ENCODE measurements at places on chromosomes 13 and 19.

DNA sequence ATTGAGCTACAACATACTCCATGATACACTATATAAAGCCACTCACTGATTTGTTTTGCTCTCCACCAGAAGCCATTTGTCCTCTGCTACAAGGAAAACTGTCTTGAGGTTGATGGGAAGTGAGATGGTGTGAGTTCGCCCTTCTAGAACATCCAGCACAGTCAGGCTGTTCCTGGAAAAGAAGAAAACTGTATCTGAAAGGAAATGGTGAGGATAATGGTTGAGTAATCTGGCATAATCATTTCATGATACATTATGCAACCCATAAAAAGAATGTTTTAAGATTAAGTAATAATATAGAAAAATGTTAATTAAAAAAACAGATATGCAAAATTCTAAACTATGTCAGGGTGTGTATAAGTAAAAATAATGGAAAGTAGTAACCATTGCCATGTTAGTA lies 233.9 kb downstream of the RGCC start:
- DNase-seq, result no peak

DNA sequence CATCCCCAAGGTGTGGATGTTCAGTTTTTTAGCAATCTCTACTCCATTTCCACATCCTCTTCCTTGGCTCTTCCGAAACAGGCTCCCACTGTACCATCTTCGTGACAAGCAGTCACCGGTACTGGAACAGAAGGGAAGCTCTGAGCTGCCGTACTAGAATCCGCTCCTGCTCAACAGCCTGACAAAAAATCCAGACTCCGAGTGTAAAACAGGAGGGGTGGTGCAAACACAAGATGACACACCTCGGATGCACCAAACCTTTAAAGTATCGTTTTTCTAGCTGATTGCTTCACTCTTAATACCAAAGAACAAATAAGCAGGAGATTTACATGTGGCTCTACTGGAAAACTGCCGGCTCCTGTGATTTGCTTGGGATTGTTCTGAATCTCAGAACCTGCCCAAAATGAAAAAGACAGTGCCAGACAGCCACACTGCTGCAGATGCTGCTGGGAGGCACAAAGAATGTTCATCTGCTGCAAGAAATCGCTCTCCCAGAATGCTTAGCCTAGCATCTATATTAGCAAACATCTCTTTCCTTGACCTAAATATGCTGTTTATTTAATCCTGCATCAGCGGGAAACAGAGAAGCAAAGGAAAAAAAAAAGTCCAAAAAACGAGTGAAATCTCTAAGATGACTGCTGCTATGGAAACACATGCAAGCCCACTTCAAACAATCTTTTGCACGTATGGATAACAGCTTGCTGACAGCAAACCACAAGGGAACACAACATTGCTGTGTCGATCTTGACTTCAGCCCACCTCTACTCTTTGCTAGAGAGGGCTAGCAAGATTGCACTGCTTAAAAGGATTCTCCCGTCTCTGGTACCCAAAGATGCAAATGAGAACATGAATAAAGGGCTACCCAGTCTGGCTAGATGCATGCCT lies 38.0 kb upstream of the DOCK9 start:
- DNase-seq, result no peak

- DNase-seq, result no peak
These were observed 61.4 kb downstream of the DPF1 start for GRCh38 chr19:38162632-38163031.

GRCh38 chr13:79392882-79393563 lies 13.0 kb downstream of the RBM26 start:
- no peak for DNase-seq

DNA sequence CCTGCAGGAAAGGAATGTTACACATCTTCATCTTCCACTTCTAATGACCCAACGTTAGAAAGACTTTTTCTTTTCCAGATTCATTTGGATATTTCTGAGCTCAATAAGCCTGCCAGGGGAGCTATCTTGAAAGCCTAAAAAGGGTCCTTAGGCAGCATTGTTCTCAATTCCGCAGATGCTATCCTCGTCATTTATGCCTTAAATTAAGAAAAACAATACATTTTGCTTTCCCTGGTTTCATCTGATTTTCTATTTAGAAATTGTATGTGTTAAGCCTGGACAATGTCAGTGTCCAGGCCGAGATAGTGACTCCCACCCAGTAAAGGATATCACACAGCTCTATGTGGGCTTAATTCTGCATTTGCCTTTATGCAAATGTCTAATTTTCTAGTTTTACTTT lies 721.3 kb downstream of the DIAPH3 start:
- DNase-seq, result no peak

- no peak for DNase-seq
These were observed 6.3 kb downstream of the SERP2 start for GRCh38 chr13:44379885-44380284.

DNA sequence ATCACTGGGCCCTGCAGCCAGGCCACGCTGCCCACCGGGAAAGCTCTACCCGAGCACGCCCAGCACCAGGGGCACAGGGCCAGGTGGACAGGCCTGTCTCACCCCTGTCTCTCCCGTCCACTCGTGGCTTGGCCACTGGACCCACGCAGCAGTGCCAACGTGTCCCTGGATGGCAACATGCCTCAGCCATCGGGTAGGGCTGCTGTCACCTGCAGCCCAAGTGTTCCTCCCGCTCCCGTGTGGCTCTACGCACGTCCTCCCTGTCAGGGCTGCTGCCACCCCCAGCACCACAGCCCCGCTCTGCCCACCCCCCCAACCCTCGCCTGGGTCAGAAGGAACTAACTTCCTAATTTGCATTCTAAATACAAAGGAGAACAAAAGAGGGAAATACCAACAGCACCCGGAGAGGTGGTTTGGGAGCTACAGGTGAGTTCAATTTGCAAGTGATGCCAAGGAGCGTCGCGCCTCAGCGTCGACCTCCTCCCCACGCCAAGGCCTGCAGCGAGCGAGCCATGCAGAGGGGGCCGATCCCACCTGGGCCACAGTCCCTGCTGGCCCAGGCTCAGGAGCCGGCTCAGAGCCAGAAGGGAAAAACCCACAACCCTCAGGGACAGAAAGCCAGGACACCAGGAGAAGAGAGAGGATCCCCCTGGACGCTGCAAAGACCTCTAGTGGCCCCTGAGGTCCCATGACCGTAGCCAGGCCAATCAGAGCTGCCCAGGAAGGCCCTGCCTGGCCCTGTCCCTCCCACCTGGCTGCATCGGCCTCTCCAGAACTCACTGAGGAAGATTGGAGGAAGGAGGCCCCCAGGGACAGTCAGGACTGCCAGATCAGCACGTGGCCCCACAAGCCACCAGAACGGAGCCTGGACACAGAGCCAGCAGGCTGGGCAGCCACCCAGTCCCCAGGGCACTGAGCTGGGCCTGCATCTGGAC lies 128.4 kb upstream of the SPACA7 start:
- DNase-seq, result no peak

DNA sequence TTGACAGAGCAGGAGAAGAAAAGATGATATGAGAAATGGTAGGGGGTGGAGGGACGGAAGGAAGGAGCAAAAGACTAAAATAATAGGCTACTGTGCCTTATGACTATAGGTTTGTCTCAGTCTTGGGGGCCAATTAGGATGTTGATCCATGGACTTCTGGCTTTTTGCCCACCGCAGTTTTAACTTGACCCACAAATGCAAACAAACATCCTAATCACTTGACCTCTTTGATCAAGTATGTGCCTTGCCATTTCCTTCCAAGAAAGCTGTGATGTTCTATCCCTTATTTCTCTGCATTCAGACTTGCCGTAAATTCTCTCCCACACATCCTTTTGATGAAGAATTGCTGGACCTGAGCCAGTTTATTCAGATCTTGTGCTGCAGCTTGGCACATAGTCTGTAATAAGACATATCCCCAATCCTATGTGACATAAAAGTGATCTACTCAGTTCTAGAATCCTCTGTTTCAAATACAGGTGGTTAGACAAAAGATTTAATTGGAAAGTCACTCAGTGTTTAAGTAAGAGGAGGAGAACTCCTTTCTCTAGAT lies 62.8 kb downstream of the TPT1 start:
- no peak for DNase-seq

DNA sequence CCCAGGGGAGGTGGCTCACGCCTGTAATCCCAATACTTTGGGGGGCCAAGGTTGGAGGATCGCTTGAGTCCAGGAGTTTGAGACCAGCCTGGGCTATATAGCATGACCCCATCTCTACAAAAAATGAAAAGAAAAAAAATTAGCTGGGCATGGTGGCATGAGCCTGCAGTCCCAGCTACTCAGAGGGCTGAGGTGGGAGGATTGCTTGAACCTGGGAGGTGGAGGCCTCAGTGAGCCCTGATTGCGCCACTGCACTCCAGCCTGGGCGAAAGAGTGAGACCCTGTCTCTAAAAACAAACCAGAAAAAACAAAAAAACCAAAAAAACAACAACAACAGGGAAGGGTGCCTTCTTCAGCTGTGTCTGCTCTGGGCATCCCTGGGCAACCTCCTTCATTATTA lies 499 bp upstream of the MYO1F start:
- DNase-seq, result no peak

GRCh38 chr13:71759651-71760511 lies 107.1 kb downstream of the DACH1 start:
- DNase-seq, result no peak

DNA sequence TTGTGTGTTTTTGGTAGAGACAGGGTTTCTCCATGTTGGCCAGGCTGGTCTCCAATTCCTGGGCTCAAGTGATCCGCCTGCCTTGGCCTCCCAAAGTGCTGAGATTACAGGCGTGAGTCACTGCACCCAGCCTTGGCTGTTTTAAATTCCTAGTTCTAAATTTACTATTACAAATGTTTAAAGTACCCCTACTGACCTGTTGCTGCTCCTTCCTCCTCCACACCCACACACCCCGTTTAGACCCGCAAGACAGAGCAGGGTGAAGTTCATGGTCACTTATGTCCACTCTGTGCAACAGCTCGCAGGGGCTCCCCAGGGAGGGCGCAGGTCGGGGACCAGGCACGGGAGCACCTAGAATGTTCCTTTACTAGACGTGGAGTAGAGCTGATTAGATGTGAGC lies 28.7 kb downstream of the TMEM161A start:
- DNase-seq, result no peak

GRCh38 chr19:15248648-15249527 lies 16.6 kb upstream of the EPHX3 start:
- DNase-seq, result no peak

- no peak for DNase-seq
These were observed 112.1 kb upstream of the RXFP2 start for GRCh38 chr13:31627097-31627845.

- no peak for DNase-seq
These were observed 50.3 kb upstream of the CYP2A7 start for GRCh38 chr19:40932008-40932959.

- DNase-seq, result no peak
These were observed 72.5 kb upstream of the FBXL3 start for GRCh38 chr13:77099415-77099814.

- no peak for DNase-seq
These were observed 13.2 kb upstream of the PSPC1 start for GRCh38 chr13:19795956-19796355.

- DNase-seq, result peak; percentile 77
These were observed 8.6 kb upstream of the TYK2 start for GRCh38 chr19:10388957-10389356.

DNA sequence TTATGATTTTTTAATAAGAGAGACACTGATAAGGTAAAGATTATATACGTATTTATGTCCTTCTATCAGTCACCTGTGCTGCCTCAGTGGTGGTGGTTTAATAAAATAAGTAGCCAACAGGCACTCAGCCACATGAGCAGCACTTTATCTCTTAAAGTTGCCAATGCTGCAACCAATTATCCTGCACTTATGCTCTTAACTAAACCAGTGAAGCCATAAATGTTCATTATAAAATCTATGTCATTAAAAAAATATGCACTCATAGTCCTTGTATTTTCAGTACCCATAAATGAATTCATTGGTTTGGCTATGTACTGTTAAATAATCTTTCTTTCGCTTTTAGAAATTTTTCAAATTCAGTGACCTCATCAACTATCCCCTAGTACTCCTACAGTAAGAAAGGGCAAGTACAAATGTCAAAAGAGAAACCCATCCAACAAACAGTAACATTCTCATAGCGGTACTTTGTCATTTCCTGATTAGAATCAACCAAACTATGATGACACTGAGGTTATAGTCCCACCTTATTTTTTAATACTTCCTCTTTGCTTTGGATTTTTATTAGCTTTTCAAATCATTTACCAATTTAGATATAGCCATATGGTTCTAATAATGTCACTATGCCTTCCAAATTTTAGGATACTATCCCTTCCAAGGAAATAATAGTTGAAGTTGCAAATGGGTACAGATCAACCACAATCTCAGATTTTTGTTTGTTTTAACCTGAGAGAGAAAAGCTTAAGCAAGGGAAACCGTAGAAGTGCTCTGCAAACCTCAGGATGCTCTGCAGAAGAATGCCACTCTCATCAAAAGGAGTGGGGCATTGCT lies 190.9 kb downstream of the KLF12 start:
- no peak for DNase-seq

DNA sequence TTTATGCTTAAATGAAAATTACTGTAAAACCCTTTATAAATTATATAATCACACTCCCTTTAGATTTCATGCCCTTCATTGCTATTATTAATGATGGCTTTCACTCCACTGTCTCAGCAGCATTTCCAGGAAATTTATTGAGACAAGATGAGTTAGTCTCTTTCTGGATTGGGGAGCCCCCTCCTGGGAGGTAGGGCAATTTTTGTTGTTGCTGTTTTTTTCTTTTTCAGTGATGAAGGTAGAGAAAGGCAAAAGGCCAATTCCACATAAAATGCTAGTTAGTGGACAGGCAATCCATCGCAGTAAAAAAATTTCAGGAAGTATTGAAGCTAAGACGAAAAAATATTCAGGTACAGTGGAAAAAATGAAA lies 80.2 kb downstream of the TEX26 start:
- no peak for DNase-seq

Measured in CD4-positive, alpha-beta T cell treated with Interleukin-15 for 1 hour (primary cell).